ENCODE measurements at places on chromosomes 3 and 15.

DNA sequence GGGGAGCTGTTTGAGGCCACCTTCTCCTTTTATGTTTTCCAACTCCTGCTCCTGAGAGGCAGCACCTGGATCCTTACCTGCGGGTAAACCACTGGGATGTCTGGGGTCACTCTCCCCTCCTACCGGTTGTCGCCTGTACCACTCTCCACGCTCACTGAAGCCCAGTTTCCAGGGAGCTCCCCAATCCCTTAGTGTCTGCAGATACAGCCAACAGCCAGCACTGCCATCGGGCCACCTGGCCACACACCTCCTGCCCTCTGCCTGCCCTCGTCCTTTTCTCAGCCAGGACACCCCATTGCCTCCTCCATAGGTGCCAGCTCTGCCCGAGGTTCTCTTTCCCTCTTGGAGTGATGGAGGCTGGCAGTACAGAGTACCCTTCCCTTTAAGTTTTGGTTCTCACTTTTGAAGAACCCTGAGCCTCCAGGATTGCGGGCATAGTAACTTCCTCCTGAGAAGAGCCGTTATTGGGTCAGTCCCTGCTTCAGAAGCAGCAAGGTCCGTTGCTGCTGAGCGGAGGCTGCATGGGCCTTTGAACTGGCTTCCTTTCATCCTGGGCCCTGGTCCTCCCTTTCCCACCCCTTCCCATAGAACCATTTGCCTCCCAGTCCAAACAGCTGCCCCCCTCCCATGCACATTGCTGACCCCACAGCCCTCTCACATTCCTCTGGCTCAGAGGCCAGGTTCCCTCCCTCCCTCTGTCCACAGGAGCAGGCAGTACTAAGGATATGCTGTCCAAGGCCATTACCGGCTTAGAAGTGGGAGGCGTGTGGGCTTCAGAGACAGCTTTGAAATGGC lies 30.9 kb downstream of the ARNT2 start:
- DNase-seq: no peak

- no peak for DNase-seq
Measured at GRCh38 chr15:71256934-71257664, 141.8 kb downstream of the THSD4 start.

- DNase-seq: no peak
Measured at GRCh38 chr3:159488602-159489001, 500.0 kb upstream of the IL12A start.

GRCh38 chr15:73968461-73968860 lies 23.6 kb downstream of the STOML1 start:
- no peak for DNase-seq

GRCh38 chr3:29486096-29486495 lies 205.2 kb downstream of the RBMS3 start:
- DNase-seq: no peak

- DNase-seq: no peak
Measured at GRCh38 chr3:44509393-44509921, 32.0 kb upstream of the ZNF445 start.

DNA sequence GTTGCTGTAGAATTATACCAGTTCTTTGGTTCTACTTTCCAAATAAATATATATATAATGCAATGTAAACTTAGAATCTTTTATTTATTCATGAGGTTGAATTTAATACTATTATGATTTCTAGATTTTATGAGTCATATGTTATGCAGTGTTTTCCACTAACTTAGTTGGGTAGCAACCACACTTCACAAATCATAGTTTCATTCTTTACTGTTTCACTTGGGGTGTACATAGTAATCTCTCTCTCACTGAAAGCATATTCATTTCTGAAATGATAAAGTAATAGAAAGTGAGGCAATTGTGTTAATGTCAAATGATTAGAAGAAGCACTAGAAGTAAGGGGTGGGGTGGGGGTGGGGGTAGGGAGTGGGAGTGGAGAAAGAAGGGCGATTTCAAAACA lies 52.6 kb downstream of the IQCH start:
- DNase-seq: no peak

DNA sequence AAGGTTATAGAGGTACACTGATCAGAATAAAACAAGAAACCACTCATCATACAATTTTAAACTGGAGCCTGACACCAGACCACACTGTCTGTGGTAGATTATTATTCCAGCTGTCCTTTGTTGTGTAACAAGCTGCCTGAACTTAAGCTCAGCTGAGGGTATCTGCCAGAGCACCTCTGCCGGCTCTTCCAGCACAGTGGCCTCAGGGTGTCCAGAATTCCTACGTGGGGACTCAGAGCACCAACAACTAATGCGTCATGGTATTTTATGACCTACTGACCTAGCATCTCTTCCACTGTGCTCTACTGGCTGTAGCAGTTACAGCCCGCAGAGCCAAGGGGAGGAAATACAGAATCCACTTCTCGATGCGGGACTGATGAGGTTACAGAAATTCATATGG lies 15.6 kb upstream of the RAF1 start:
- DNase-seq: no peak

DNA sequence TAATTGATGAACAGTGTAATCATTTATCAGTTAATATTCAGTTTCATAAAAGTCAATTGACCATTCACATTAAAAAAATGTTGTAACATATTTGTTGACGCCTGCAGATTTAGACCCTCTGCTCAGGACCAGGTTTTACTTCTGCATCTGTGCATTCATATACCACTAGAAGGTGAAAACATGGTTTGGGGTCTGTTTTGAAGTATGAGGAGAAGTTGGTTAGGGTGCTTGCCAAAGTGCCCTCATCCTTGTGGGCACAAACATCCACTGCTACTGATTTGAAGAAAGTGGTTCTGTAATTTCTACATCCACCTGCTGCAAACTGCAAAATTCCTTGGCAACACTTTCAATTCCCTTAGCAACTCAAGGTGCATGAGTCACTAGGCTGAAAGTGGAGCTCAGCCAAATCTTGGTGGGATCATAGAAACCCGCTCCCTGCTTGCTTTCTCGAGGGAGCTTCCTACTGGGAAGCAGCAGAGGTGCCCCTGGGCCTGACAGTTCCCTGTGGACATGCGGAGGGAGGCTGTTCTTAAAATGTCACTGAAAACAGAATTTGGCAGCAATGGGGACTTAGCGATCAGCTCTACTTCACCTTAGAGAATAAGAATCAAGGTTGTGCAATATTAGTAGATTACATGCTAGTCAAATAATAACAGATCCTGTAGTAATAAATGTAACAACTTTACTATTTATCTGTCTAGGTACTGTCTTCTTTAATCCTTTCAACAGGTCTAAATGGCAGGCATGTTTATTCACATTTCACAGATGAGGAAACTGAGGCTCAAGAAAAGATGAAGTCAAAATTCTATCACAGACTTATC lies 301.0 kb upstream of the TBL1XR1 start:
- DNase-seq: no peak

GRCh38 chr15:99755692-99756409 lies 22.6 kb upstream of the LYSMD4 start:
- peak; percentile 85 for DNase-seq

DNA sequence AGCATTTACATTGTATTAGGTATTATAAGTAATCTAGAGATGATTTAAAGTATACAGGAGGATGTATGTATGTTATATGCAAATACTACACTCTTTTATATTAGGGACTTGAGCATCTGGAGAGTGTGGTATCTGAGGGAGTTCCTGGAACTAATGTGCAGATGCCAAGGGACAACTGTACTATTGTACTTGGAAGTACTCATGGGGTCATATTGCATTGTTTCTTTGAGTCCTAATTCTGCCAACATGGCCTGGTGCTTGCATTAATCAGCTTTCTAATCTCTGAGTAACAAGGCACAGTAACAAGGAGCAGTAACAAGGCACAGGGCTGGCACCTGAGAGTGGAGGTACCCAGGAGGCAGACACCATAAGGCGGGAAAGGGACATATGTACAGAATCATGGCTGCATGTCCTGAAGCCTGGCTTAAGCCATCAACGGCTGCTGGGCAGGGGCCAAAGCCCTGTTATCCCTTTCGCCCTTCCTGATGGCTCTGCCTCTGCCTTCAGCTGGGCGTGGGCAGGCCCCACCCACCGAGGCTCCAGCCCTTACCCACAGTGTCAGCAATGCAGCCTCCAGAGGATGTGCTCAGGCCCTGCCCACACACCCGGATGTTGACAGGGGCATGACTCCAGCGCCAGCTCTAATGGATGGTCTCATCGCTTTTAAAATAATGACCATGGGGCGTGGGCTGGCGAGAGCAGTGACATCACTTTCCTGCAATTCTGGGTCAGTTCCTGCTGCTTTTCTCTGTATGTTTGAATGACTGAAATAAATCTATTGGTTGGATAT lies 22.9 kb downstream of the CEMIP start:
- DNase-seq: no peak

DNA sequence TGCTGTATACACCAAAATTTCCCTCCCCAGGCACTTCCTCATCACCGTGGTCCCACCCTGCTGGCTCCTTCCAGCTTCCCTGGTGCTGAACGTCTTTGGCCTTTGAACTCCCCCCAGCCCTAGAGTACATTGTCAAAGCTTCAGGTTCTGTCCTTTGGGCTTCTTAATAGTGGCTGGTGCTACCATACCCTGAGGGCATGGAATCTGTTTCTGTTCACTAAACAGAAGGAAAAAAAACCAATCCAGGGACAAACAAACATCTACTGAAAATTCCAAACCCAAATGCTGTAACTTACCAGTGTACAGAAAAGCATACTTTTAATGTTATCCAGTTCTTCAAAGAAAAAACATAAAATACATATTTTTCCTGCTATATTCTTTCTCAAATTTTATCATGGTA lies 148.7 kb downstream of the MYLK start:
- DNase-seq: no peak
